ENCODE measurements at places on chromosomes 4 and X. TPM values are rescaled to one million over a fixed set of nuclear protein-coding genes. Genes with fewer than 3 reads are reported as not detected.

DNA sequence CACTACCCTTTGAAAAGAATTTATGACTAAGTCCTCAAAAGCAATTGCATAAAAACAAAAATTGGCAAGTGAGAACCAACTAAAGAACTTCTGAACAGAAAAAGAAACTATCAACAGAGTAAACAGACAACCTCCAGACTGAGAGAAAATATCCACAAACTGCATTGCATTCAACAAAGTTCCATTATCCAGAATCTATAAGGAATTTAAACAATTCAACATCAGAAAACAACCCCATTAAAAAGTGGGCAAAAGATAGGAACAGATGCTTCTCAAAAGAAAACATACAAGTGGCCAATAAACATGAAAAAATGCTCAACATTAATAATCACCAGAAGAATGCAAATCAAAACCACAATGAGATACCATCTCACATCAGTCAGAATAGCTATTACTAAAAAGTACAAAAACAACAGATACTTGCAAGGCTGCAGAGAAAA, 130.2 kb downstream of the GASK1B start:
- H3K4me1 ChIP-seq: no peaks in the 10 kb centered on the region
- H3K27ac ChIP-seq: no peak overlapping the region
- no peak overlapping the region for H3K4me3 ChIP-seq
- H3K27me3 ChIP-seq: no peaks in the 10 kb centered on the region

- peak overlapping the region; percentile 55 for H3K27ac ChIP-seq
- no peaks in the 10 kb centered on the region for H3K36me3 ChIP-seq
- H3K4me3 ChIP-seq: peak overlapping the region; percentile 32
- DNase-seq: no peak
- no peaks in the 10 kb centered on the region for H3K27me3 ChIP-seq
Measured at GRCh38 chr4:38803833-38804653, 548 bp downstream of the TLR1 start.

DNA sequence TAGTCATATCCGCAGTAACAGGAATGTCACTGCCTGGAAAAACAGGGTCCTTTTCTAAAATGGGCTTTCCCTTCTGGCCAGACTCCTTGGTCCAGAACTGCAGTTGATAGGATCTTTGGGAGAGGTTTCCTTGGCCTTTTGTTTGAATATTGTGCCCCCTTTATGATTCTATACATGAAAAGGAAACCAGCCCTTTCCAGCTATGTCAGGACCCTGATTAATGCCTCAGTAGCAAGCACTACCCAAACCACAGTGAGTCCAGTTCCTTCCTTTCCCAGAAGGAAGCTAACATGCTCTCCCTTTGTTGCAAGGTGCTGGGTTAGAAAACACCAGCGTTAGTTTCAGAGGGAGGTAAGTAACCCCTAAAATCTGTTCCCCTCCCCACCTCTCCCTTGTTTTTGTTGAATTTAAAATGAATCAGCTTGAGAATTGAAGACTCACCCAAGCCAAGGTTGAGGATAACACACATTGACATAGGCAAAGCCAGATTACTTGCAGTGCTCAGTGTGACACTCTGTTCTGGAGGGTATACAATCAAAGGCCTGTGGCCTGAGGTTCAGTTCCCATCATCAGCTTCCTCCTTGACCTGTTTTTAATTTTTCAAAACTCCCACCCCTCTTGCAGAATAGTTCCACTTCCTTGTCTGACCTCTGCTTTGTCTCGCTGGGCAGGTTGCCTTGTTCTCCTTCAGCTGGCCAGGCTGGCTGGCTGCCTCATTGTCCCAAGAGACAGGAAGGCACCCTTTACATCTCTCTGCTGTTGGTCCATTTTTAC, 87.6 kb upstream of the PLAC1 start:
- H3K36me3 ChIP-seq: no peaks in the 10 kb centered on the region

- no peak overlapping the region for H3K4me3 ChIP-seq
- no peaks in the 10 kb centered on the region for H3K27me3 ChIP-seq
- DNase-seq: no peak
- H3K27ac ChIP-seq: no peak overlapping the region
- no peaks in the 10 kb centered on the region for H3K36me3 ChIP-seq
- no peaks in the 10 kb centered on the region for H3K4me1 ChIP-seq
Measured at GRCh38 chrX:68832516-68833447, 4.0 kb downstream of the EFNB1 start.

- no peaks in the 10 kb centered on the region for H3K27me3 ChIP-seq
- no peaks in the 10 kb centered on the region for H3K4me1 ChIP-seq
- no peak overlapping the region for H3K27ac ChIP-seq
- H3K36me3 ChIP-seq: no peaks in the 10 kb centered on the region
Measured at GRCh38 chr4:30437316-30437715, 282.9 kb upstream of the PCDH7 start.

GRCh38 chr4:19686456-19686855, 565.2 kb upstream of the SLIT2 start:
- H3K36me3 ChIP-seq: no peaks in the 10 kb centered on the region
- no peak overlapping the region for H3K27ac ChIP-seq

- no peak for DNase-seq
- H3K27ac ChIP-seq: no peak overlapping the region
- no peaks in the 10 kb centered on the region for H3K27me3 ChIP-seq
- H3K36me3 ChIP-seq: no peaks in the 10 kb centered on the region
Measured at GRCh38 chr4:130257271-130257670, 1161.3 kb downstream of the C4orf33 start.

The ALB gene
- 5.0 TPM for total RNA-seq

The FAM120C gene
- 20.5 TPM for total RNA-seq

DNA sequence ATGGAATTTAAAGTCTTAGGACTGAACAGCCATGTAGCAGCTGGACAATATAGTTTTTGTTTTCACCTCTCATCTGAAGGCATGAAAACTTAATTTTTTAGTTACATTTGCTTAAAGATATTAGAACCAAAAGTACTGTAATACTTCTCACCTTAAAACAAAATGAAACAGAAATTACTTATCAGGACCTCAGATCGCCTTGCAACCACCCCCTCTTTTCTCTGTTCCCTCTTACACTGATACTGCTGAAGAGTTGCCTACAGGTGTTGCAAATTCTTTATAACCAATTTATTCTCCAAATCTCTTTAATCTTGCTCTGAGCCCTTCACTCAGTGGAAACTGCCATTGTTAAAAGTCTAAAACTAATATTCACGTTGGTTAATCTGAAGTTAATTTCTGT, 145.0 kb downstream of the SPCS3 start:
- no peak overlapping the region for H3K27ac ChIP-seq
- H3K4me1 ChIP-seq: no peaks in the 10 kb centered on the region
- DNase-seq: no peak

DNA sequence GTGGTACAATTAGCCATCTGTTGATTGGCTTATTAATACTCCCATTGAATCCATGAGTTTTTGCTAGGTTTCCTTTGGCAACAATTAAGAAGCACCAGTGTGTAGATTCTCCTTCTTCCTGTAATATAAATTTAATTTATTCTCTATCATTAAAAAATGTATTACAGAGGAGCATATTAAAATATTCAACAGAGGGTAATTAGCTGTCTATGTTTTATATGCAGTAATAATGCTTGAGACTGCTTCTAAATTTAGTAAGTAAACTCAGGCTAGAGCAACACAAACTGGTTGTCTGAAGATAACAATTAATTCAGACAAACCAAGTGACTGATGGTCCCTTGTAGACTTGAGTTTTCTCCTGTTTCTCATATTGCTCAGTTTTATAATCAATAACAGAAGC, 192.4 kb downstream of the FAT4 start:
- no peak overlapping the region for H3K4me3 ChIP-seq
- no peaks in the 10 kb centered on the region for H3K36me3 ChIP-seq
- no peak for DNase-seq
- no peaks in the 10 kb centered on the region for H3K27me3 ChIP-seq

GRCh38 chr4:6183740-6184139, 16.6 kb downstream of the JAKMIP1 start:
- no peaks in the 10 kb centered on the region for H3K4me1 ChIP-seq
- no peak overlapping the region for H3K4me3 ChIP-seq
- H3K27me3 ChIP-seq: no peaks in the 10 kb centered on the region
- no peak for DNase-seq
- no peak overlapping the region for H3K27ac ChIP-seq

- no peak overlapping the region for H3K4me3 ChIP-seq
- no peak overlapping the region for H3K27ac ChIP-seq
- H3K4me1 ChIP-seq: no peaks in the 10 kb centered on the region
- no peaks in the 10 kb centered on the region for H3K36me3 ChIP-seq
- no peaks in the 10 kb centered on the region for H3K27me3 ChIP-seq
- DNase-seq: no peak
Measured at GRCh38 chr4:130855533-130855932, 1759.6 kb downstream of the C4orf33 start.

GRCh38 chr4:11298451-11298850, 130.2 kb downstream of the HS3ST1 start:
- no peak overlapping the region for H3K4me3 ChIP-seq
- no peaks in the 10 kb centered on the region for H3K36me3 ChIP-seq
- no peak for DNase-seq
- H3K27me3 ChIP-seq: no peaks in the 10 kb centered on the region
- H3K27ac ChIP-seq: no peak overlapping the region
- H3K4me1 ChIP-seq: no peaks in the 10 kb centered on the region

All from testis (tissue), 5 donors.